ENCODE measurements at places on chromosomes 5 and 9.

GRCh38 chr5:35253582-35253981, 23.3 kb upstream of the PRLR start:
- DNase-seq, result no peak

DNA sequence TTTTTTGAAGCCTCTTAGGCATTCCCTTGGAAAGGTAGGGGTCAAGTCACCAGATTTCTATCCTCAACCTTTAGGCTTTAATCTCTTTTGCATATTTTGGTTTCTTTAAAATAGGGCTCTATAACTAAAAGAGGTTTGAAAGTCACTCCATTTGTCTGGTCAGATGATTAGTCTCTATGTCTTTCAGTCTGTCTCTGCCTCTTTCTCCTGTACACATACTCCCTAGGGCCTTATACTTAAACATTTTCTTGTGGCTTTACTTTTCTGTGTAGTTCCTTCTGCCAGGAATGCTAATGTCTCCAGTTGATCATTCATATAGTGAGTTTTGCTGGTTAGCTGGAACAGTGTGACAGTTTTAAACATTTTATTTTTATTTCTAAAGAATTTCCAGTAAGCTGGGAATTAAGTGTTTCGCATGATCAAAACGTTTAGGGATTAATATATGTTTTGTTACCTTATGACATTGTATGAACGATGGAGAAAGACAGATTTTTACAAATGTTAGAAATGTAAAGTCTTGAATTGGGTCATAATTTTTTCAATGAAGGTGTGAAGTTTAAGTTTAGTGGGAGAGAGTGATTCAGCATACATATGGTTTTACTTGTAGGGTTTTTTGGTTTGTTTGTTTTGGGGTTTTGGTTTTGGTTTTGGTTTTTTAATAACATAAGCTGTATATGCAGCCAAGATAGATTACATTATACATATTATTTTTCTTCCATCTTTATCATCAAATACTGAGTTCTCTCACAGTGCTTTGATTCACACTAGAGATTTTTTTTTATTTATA, 90.6 kb downstream of the ZCCHC7 start:
- DNase-seq, result no peak

GRCh38 chr5:43422143-43422542, 10.0 kb upstream of the CCL28 start:
- no peak for DNase-seq

DNA sequence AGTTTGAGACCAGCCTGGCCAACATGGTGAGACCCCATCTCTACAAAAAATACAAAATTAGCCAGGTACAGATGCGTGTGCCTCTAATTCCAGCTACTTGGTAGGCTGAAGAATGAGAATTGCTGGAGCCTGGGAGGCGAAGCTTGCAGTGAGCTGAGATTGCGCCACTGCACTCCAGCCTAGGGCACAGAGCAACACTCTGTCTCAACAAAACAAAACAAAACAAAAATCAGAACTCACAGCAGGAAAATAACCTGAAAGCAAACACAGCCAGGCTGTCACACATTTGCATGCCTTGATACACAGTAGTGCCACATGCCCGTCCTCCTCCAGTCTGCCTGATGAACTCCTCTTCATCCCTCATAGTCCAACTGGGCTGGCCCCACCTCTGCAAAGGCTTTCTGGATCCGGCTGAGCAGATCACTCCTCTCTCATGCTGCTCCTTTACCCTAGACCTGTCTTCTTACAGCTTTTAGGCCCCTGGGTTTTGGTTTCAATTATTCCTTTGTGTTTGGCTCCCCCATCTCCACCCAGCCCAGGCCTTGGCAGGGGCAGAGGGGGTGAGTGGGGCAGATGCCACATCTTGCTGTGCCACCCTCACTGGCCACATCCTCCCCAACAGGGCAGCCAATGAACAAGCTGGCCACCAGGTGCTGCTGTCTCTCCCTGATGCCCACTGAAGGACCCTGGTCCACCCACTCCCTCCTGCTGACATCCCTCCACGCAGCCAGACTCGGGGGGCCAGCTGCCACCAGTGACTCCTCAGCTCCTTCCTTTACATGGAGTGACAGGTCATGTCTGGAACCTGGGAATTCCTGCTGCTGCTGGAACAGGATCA, 62.0 kb upstream of the GGTA1 start:
- no peak for DNase-seq

DNA sequence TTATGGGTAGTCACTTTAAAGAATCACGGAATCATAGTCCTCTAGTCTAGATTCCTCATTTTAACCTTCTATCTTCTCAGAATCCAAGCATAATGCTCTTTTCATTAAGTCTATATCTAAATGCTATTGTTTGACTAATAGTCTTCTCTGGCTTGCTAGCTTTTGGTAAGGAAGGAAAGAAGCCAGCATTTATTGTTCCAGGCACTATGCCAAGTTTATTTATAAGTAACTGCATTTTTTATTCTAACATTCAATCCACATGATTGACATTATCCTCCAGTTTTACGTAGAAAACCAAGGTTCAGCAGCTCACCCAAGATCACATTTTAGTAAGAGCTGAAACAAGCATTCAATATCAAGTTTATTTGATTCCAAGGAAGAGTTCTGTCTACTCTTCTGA, 254.2 kb downstream of the SAXO1 start:
- no peak for DNase-seq
